CD4-positive, alpha-beta T cell treated with Interleukin-12 subunit alpha and Interleukin-12 subunit beta, for 1 hour (primary cell): ENCODE measurements at places on chromosomes 4 and X.

GRCh38 chr4:180993244-180993836 is 1249.9 kb upstream of the TENM3 start:
- no peak for DNase-seq

GRCh38 chr4:121330180-121330665 is 50.6 kb downstream of the QRFPR start:
- DNase-seq: no peak

- DNase-seq: no peak
Measured at GRCh38 chr4:28565396-28565795, 1704.8 kb downstream of the STIM2 start.

GRCh38 chr4:185529413-185529812 is 5.9 kb downstream of the PDLIM3 start:
- DNase-seq: no peak

DNA sequence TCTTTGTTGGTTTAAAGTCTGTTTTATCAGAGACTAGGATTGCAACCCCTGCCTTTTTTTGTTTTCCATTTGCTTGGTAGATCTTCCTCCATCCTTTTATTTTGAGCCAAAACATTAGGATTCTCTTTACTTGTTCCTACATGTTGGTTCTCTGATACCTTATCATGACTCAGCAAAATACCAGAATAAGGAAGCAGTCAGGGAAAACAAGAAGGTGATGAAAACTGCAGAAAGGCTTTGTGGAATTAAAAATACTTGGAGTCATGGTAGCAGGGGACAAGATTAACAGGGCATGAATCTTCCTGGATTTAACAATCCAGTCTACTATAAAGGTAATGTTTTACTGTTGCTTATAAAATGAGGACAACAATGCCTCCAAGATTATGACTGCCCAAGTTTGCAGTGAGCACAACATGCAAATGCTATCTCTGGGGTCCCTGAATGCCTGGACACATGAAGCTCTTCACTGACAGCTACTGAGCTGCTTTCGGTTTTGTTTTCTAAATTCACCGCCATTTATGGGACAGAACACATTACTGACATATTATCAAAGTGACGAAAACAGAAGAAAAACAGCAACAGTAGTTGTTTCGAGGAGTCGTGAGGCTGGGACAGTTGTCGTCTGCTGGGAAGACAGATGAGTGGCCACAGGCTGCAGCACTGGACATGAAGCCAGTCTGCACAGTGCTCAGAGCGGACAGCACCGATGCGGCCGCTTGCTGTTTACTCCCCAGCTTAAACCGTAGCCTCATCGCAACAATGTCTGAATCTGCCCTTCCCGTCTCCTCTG is 174.5 kb upstream of the DKK2 start:
- no peak for DNase-seq

DNA sequence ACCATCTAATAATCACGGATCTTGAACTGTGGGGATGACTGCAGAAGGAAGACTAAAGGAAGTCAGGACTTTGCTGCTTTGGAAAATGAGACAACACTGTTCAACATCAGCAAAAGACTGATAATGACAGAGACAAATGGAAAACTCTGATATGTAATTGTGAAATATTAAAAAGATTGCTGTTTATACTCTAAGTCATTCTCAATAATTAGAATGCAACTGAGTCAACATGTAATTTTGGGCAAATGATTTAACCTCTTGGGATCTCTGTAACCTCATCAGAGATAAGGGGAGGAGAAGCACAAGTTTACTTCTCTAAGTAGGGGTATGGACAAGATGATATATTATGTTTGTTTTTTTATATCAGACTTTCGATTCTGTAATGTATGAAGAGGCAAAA is 121.9 kb downstream of the GASK1B start:
- no peak for DNase-seq

DNA sequence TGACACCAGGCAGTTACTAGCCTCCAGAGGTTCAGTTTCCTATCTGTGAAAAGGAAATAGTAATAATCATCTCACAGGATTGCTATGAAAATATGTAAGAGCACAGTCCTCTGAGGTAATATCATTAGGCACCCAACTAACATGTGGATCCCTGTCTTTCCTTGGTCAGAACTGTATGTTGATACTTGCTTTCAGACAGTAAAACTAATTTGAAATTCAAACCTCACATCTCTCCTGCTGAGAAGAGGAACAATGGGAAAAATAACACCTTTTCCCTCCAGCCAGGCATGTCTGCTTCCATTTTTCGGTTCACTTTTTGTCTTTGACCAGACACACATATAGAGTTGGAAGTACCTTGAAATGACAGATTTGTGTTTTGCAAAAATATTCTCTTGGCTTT is 262.7 kb downstream of the IL15 start:
- DNase-seq: no peak

GRCh38 chrX:53684415-53685192 is 1.9 kb downstream of the HUWE1 start:
- DNase-seq: no peak

GRCh38 chr4:26762650-26763049 is 98.0 kb upstream of the STIM2 start:
- DNase-seq: no peak

GRCh38 chr4:8218371-8219031 is 19.4 kb downstream of the SH3TC1 start:
- DNase-seq: no peak

- DNase-seq: no peak
Measured at GRCh38 chr4:68359508-68359907, 9.6 kb upstream of the YTHDC1 start.

- DNase-seq: no peak
Measured at GRCh38 chr4:114036426-114036825, 57.0 kb upstream of the ARSJ start.

GRCh38 chr4:36551697-36552214 is 270.3 kb downstream of the DTHD1 start:
- no peak for DNase-seq

DNA sequence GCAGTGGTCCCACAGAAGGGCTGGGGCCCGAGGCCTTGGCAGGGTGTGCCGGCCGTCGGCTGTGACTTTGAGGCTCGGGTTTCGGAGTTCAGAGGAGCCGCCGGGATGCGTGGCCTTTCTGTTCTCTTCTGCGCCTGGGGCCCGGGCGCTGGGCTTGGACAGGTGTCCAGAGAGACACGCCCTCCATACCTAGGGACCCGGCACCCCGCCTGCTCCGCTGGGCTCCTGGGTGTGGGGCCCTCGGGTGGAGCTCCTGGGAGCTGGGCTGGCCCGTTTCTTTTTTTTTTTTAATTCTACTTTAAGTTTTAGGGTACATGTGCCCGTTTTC is 11.3 kb downstream of the FGFRL1 start:
- DNase-seq: no peak

GRCh38 chr4:182913036-182913435 is 4.2 kb downstream of the DCTD start:
- no peak for DNase-seq

- no peak for DNase-seq
Measured at GRCh38 chrX:16042980-16043379, 80.4 kb upstream of the GRPR start.

DNA sequence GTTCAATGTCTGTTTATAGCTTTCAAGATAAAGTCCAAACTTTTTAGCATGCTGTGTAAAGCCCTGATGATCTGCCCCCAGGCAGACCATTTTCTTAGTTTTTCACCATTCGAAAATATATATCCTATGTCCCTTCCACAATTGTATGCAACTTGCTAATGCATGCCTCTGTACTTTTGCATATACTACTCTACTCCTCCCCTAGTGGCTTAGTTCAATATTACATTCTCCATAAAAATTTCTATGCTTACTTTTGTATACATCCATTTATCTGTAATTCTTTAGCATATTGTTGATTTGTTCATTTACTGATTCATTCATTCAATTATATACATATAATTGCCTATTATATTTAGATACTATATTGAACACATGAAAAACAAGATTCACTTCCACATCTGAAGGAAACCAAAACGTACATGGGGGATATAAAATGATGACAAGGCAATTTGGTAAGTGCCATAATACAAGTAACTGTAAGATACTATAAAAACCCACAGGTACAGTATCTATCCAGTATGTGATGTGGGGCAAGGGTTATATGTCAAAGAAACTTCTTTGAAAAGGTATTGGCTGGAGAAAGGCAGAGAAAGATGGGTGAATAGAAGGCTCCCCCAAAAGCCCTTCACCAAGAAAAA is 902.5 kb downstream of the FAM133A start:
- DNase-seq: no peak

DNA sequence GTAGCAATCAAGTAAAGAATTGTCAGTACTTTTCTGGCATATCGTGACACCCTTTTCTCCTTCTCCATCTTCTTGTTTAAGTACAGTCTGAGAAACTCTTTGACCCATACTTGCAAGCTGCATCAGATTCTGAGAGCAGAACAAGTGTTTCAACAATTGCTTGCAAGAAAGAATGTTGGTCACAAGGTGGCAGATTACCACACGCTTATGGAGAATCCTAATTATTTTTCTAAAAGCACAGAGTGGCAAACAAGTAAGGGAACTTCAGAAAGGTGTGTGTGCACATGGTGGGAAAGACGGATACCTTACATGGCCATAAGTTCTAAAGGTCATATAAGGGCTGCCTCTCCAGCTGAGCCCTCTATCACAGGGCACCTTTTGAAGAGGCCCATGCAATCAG is 136.4 kb upstream of the FGF13 start:
- no peak for DNase-seq

DNA sequence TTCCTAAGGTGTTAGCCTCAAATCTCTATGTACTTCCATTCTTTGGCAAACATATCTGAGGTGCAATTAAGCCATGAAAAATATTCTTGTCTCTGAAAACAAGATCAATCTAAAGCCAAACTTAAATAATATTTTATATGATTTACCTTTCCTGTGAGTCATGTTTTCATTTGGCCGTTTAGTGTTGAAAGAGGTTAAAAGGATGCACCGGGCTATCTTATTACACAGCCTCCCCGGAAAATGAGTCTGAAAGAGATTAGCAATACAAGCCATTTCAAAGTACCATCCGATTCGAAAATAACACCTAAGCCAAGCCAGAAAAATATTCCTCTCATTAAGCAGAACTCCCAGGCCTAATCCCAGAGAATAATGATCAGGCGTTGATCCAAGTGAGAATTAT is 161.5 kb upstream of the EPHA5 start:
- no peak for DNase-seq

GRCh38 chr4:176123710-176124407 is 58.2 kb downstream of the WDR17 start:
- DNase-seq: no peak

GRCh38 chr4:81492606-81493230 is 21.0 kb upstream of the RASGEF1B start:
- no peak for DNase-seq

GRCh38 chrX:155334486-155335336 is at the start of gene CLIC2:
TSS of gene CLIC2 (minus strand) at chrX:155334614. CDS start at chrX:155334427, 187 bp downstream.
- DNase-seq: no peak

DNA sequence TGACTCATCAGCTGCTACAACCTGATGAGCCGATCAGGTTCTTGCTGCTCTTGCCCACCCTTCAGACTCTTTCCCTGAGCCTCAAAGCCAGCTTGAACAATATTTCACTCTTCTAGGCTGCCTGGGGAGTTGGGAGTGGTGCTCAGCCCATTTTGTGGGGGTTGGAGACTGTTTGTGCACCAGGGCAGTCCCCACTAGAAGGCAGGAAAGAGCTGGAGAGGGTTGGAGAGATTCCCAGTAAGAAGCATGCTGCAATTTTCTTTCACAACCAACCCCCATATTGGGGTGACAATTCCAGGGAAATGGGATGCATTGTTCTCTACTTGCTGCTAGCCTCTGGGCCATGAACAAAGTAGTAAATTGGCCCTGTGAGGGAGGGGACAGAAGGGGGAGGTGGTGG is 44.1 kb downstream of the SLC16A2 start:
- DNase-seq: no peak

DNA sequence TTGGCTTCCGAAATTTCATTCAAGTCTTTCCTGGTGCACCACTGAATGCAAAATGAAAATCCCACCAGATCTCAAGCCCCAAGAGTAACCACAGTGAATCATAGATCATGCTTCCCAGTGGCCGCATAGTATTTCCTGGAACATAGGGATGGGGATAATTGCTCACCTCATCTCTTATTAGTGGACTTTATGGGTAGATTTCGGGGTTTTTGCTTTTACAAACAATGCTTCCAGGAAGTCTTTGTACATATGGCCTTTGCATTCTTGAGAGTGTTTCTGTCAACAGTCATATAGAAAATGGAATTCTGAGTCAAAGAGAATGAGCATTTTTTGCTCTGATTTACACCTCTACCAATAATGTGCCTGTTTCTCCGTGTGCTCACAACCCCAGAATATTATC is 53.4 kb downstream of the PPEF2 start:
- DNase-seq: no peak

GRCh38 chrX:150913511-150913910 is 15.0 kb upstream of the CD99L2 start:
- DNase-seq: no peak

DNA sequence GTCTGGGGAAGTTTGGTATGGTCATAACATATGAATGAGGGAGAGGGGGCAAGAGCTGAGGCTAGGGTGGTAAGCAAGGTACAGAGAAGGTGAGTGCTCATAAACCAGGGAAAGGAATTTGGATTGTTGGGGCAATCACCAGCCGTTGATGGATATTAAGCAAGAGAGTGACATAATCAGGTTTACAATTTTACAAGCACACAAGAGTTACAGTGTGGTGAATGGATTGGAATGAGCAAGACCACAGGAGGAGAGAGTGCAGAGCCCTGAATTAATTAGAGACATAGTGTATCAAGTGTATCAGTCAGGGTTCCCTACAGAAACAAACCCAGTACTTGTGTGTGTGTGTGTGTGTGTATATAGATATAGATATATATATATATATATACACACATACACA is 18.7 kb upstream of the FMR1NB start:
- no peak for DNase-seq

DNA sequence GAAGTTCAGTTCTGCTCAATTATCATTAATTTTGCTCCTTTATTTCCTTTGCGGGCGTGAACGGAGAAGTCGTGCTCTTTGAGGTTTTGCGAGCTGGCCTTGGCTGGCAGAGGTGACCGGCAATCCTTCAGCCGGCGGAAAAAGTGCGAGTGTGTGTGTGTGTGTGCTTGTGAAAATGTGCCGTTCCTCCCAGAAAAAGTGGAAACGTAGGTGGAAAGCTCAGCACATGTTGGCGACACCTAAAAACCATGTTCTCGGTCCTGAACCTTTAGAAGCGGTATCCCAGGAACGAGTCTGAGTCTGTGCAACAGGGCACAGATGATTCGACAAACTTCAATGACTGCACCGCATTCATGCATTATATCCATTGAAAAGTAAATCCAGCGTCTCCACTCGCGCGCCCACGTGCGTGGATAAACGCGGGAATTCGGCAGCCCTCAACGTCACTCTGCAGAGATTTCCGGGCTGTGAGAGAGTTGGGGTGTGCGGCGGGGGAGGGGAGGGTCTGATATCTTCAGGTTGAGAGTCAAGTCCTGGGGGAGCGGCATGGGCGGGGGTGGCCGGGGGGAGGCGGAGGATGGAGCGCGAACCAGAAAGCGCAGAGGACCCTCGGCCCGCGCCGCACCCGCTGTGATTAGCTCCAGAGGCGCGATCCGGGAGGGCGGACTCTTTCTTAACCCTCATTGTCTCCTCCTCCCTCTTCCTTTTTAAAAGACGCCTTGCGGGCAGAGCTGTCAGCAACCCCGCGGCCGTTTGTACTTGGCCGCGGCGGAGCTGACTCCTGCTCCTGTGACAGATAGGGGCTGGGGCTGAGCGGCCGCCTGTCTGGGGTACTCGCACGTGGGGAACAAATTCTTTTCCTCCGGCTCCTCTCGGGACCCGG is at the start of gene SHISA3:
TSS of gene SHISA3 (plus strand) at position 737 of the 883 bp plus-strand sequence. CDS start 569 bp downstream, outside the sequence.
- DNase-seq: peak; percentile 5

GRCh38 chr4:680928-681645 is 6.7 kb downstream of the MYL5 start:
- peak; percentile 70 for DNase-seq
